ENCODE measurements at places on chromosomes 7 and 10. TPM values are rescaled to one million over a fixed set of nuclear protein-coding genes. Genes with fewer than 3 reads are reported as not detected.

Gene MAPK8
- 64.5 TPM for total RNA-seq

Gene MBL2
- total RNA-seq: 9.2 TPM

Gene MMRN2
- not detected for total RNA-seq

Gene MMP21
- not detected for total RNA-seq

Gene PGAM2
- total RNA-seq: not detected

Gene BMPER
- not detected for total RNA-seq

Gene MINDY4
- not detected for total RNA-seq

Gene SLC18A2
- total RNA-seq: not detected

Gene ANKRD30A
- total RNA-seq: not detected

DNA sequence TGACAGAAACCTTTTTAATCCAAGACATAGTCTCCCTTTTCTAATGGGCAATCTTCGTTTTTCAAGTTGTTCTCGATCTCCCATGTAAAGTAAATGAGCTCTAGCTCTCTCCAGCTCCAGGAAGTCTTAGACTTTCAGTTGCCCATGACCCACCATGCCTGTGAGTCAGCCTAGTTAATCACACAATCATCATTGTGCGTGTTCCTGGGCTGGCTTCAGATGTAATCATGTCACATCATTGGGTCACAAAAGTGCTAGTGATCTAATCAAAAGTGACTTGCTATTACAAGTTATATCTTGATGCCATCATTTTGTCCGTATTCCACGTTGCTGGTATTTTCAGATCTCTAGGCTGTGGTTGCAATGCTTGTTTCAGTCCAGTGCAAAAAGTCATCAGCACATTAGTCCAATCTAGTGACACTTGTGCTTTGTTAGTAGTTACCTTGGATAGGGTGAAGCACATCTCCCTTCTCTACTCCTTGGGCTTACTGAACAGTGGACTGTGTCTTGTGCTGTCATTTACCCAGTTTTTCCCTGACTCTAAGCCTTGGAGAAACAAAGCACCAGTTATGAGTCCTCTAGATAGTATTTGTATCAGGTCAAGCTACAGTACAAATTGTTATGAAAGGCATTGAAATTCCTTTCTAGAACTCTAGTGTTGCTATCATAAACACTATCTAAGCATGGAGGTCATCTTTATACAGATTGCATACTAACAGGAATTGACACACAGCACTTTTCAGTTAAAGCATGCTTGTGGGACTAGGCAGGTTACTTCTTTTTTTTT is 316.6 kb downstream of the GFRA1 start:
- H3K27me3 ChIP-seq: no peaks in the 10 kb centered on the region
- no peaks in the 10 kb centered on the region for H3K4me1 ChIP-seq

DNA sequence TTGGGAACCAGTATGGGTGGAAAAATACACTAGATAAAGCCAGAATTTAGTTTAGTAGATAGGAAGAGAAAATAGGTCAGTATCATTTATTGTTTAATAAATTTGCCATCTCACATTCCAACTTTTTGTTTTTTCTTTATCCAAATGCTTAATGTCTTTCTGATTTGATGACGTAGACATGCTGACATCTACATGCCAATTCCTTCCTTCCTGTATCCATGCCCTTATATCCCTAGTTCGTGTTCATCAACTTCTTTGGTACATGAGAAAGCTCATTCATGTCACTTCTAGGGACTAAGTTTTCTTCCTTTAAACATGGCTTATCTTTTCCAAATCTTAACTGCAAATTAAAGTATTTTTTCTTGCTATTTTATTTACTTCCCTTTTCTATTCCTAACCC is 30.5 kb upstream of the ING3 start:
- H3K27me3 ChIP-seq: no peaks in the 10 kb centered on the region
- H3K27ac ChIP-seq: no peak overlapping the region
- DNase-seq: no peak
- H3K4me3 ChIP-seq: no peak overlapping the region
- no peaks in the 10 kb centered on the region for H3K4me1 ChIP-seq

DNA sequence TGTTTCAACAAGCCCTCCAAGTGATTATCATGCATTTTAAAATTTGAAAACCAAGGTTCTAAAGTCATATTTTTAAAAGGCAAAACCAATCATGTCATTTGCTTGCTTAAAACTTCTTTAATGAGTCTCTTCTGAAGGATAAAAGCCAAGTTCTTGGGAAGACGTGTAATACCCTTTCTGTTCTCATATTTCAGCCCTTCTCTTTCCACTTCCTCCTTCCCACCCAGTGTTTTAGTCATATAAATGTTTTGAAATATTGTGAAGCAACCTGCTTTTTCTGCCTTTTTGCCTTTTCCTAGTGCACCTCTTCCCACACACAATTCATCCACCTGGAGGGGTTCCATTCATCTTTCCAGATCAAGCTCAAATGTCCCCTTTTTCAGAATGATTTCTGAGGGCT is 211.1 kb upstream of the LRRTM3 start:
- DNase-seq: no peak
- no peaks in the 10 kb centered on the region for H3K36me3 ChIP-seq
- no peak overlapping the region for H3K4me3 ChIP-seq

DNA sequence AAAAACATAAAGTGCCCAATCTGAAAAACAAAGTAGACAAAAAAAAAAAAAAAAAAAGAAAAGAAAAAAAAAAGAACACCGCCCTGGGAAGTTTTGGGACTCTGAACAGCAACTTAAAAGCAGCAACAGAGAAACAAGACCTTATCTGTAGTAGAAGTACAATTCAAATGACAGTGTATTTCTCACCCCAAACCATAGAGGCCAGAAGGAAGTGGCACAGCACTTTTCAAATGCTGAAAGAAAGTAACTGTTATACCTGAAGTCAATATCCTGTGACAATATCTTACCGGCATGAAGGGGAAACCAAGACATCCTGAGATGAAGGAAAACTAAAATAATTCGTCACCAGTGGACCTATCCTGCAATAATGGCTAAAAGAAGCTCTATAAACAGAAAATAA is 112.1 kb downstream of the DNAJC1 start:
- H3K36me3 ChIP-seq: no peaks in the 10 kb centered on the region
- H3K4me1 ChIP-seq: no peaks in the 10 kb centered on the region
- no peak for DNase-seq

DNA sequence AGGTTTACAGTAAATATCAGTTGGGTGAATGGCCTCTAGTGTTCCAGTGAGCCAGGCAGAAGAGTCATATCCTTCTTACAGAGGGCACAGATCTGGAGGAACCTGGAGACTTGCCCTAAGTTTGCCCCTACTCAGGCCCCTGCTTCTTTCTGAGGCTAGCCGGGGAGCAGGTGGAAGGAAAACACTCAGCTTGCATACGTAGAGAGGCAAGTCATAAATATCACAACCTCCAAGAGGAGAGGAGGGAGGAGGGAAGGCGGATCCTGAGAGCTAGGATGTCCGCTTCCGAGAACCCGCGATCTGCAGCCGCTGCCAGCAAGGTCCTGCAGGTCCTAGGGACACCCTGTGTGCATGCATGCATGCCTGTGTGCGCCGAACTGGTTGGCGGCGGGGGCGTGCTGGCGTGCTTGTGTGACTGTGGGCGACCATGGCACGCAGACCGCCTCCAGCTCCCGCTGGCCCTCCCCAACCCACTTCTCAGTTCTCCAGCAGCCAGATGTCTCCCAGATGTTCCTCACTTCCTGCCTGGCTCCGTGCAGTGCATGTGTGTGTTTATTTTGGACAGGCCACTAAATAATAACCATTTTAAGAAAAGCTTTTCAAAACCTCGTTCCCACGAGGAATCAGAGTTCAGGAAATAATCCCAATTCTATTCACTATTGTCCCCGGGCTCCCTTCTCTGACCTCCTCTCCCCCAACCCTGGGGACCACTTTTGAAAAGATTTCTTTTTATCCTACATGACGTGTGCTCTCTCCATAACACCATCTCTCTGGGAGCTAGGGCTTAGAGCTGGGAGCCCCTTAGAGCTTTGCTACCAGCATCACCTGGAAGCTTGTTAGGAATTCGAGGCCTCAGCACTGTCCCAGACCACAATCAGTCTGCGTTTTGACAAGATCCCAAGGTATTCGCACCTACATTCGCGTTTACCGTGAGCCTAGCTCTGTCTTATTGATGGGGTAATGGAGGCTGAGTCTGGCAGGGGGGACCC is 32.4 kb downstream of the UNC5B start:
- H3K36me3 ChIP-seq: no peaks in the 10 kb centered on the region
- no peak overlapping the region for H3K27ac ChIP-seq
- H3K4me1 ChIP-seq: no peaks in the 10 kb centered on the region
- no peak overlapping the region for H3K4me3 ChIP-seq
- DNase-seq: no peak
- H3K27me3 ChIP-seq: peaks cover 9% of the 10 kb centered on the region

DNA sequence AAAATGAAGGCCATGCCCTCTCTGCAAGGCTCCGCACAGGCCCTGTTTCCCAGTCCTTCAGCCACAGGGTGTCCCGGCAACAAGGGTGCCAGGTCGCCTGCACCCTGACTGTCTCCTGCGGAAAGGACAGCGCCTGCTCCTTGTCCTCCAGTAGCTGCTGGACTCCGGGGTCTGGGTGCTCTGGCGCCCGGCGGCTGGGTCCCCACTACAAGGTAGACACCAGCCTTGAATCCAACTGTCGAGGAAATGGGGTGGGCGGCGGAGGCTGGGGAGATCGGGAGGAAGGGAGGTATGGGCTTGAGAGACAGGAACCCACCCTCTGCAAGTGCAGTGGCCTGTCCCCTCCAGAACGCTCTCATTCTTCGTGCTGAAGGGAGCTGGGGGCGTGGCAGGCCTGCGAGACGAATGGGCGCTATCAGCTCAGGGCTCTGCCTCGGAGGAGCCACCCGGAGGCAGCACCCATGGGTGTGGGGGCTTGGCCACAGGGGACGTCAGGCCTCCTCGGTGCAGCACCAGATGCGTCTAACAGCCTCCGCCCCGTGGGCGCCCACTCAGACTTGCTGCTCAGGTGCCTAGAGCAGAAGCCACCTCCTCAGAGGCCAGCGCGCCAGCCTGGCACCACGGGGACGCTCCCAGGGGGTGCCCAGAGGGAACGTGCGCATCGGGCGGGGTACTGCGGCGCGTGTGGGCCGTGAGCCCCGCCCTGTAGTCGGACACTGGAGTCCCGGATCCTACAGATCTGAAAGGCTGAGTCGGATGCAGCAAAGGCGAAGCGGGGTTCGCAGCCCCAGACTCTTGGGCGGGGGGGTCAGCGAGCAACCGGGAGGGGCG is 15.6 kb downstream of the ADAM8 start:
- H3K4me1 ChIP-seq: peaks cover 35% of the 10 kb centered on the region
- peaks cover 9% of the 10 kb centered on the region for H3K27me3 ChIP-seq
- DNase-seq: no peak
- no peaks in the 10 kb centered on the region for H3K36me3 ChIP-seq
- H3K27ac ChIP-seq: no peak overlapping the region

- no peaks in the 10 kb centered on the region for H3K27me3 ChIP-seq
- no peak for DNase-seq
- H3K4me3 ChIP-seq: no peak overlapping the region
- H3K27ac ChIP-seq: no peak overlapping the region
- H3K36me3 ChIP-seq: peaks cover 10% of the 10 kb centered on the region
Observed at GRCh38 chr7:22214000-22214399, 143.0 kb downstream of the RAPGEF5 start.

- H3K36me3 ChIP-seq: no peaks in the 10 kb centered on the region
- no peak within 1 kb of the TSS for H3K4me3 ChIP-seq
- no peaks in the 10 kb centered on the region for H3K27me3 ChIP-seq
- no peaks in the 10 kb centered on the region for H3K4me1 ChIP-seq
Observed at GRCh38 chr7:83648464-83649241, at the start of gene SEMA3E. Gene SEMA3E, minus strand, starts transcription at chr7:83649139.

GRCh38 chr7:106019470-106019820 is 56.4 kb downstream of the CDHR3 start:
- H3K4me3 ChIP-seq: no peak overlapping the region
- no peaks in the 10 kb centered on the region for H3K27me3 ChIP-seq
- no peaks in the 10 kb centered on the region for H3K36me3 ChIP-seq
- DNase-seq: no peak
- H3K4me1 ChIP-seq: no peaks in the 10 kb centered on the region
- H3K27ac ChIP-seq: no peak overlapping the region

DNA sequence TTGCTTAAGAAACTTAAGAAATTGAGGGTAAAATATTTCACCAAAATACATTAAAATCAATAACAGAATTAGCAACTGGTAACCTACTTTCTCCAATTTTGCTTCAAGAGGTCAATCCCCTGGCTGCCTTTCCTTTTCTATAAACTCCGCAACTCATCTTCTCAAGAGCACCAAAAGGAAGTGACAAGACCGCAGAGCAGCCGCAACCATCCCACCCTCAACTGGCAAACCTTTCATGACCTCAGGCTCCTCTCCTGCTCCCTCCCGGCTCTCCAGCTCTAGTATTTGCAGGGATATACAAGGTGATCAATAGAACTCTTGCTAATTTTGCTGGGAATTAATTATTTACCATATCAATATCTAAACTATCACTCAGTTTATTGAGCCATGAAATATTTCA is 88.9 kb downstream of the ATE1 start:
- peaks cover 29% of the 10 kb centered on the region for H3K36me3 ChIP-seq
- no peak overlapping the region for H3K27ac ChIP-seq
- DNase-seq: no peak
- peaks cover 21% of the 10 kb centered on the region for H3K4me1 ChIP-seq
- no peaks in the 10 kb centered on the region for H3K27me3 ChIP-seq
- H3K4me3 ChIP-seq: no peak overlapping the region

- H3K27ac ChIP-seq: no peak overlapping the region
- H3K4me3 ChIP-seq: no peak overlapping the region
- DNase-seq: no peak
- no peaks in the 10 kb centered on the region for H3K27me3 ChIP-seq
- H3K36me3 ChIP-seq: peaks cover 8% of the 10 kb centered on the region
Observed at GRCh38 chr10:104316321-104317099, 21.8 kb downstream of the ITPRIP start.

DNA sequence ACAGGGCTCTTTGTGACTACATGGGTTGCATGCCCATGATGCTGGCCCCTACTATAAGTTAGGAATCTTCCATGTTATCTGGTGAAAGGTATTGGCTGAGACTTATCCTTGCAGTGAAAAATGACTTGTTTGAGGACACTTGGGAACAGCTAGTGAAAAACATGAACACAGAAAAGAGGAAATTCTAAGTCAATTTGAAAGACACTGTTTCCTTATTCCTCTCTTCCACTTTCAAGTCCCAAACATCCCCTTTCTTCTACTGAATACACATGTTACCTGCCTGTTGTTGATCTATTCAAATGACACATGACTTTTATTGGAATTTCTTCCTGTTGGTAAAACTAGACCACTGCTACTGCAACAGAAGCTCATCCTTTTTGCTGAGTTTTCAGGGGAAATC is 29.5 kb upstream of the PRKCQ start:
- no peaks in the 10 kb centered on the region for H3K4me1 ChIP-seq
- H3K27me3 ChIP-seq: no peaks in the 10 kb centered on the region
- no peak overlapping the region for H3K27ac ChIP-seq

- H3K27ac ChIP-seq: no peak overlapping the region
- no peaks in the 10 kb centered on the region for H3K27me3 ChIP-seq
- H3K4me1 ChIP-seq: peaks cover 32% of the 10 kb centered on the region
- no peak for DNase-seq
- H3K36me3 ChIP-seq: 0 out of 3 replicates have a peak, but pooled peaks cover 3% of the 10 kb centered on the region
Observed at GRCh38 chr10:132328106-132328505, 3.9 kb upstream of the LRRC27 start.

DNA sequence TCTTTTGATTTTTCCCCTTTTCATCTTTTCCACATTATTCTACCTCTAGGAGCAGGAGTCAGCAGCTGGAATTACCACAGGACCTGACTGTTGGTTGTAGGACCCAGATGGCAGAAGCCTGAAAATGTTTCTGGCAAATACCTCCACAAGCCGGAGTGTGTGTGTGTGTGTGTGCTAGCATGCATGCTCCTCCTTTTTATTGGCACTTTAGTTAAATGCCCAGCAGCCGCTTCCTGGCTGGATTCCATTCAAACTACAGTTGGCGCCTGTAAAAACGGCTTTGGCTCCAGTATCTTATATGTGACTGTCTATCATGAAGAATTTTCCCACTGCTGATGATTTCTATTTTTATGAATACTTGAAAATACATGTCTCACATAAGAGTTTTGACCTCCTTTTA is 319.7 kb upstream of the SP4 start:
- H3K27ac ChIP-seq: no peak overlapping the region
- no peak overlapping the region for H3K4me3 ChIP-seq
- H3K4me1 ChIP-seq: no peaks in the 10 kb centered on the region

Data from HepG2 (cell line).